AG08395 (cell line): ENCODE measurements at places on chromosomes 6 and 20.

- DNase-seq: no peak
Observed at GRCh38 chr20:1912053-1912452, 16.8 kb downstream of the SIRPA start.

GRCh38 chr6:44076356-44077213, 50.7 kb downstream of the MRPL14 start:
- DNase-seq: no peak

DNA sequence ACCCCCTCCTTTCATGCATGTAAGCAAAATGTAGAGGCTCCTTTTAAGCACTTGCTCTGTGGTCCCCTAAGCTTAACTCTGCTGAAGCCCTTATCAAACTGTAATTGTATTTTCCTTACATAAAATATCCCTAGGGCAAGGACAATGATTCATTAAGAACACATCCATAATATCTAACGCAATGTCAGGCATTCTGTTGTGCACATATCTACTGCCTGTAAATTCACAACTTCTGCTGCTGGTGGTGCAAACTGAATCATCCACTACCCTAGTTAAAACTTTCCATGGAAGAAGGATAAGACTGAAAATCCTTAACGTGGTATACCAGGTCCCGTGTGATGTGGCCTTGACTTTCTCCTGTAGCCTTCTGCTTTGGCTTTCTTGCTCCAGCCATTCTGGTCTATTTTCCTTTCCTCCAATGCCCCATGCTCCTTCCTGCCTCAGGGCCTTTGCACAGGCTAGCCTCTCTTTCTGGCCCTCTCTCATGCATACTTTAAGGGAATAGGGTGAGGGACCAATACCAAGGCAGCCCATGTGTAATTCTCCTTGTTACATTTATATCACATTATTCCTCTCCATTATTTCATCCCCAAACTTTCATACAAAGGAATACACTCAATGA, 113.6 kb upstream of the ZFP64 start:
- no peak for DNase-seq

DNA sequence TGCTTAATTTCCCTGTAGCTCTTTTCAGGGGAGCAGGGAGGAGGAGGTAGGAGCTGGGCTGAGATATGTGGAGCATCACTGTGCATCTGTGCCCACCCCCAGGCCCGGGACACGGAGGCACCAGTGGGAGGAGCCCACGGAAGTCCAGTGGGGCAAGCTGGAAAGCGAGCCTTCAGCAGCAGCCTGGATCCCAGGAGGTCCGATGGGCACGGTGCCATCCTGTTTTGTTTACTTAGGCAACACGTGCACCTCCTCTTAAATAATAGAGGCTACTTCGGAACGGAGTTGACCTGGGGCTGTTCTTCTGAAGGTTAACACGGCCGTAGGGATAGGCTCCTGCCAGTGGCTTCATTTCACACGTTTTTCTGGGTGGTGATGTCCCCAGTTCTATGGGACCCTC, 51.6 kb downstream of the CDH4 start:
- DNase-seq: no peak

- DNase-seq: no peak
Observed at GRCh38 chr6:117919275-117919674, 12.2 kb downstream of the SLC35F1 start.

DNA sequence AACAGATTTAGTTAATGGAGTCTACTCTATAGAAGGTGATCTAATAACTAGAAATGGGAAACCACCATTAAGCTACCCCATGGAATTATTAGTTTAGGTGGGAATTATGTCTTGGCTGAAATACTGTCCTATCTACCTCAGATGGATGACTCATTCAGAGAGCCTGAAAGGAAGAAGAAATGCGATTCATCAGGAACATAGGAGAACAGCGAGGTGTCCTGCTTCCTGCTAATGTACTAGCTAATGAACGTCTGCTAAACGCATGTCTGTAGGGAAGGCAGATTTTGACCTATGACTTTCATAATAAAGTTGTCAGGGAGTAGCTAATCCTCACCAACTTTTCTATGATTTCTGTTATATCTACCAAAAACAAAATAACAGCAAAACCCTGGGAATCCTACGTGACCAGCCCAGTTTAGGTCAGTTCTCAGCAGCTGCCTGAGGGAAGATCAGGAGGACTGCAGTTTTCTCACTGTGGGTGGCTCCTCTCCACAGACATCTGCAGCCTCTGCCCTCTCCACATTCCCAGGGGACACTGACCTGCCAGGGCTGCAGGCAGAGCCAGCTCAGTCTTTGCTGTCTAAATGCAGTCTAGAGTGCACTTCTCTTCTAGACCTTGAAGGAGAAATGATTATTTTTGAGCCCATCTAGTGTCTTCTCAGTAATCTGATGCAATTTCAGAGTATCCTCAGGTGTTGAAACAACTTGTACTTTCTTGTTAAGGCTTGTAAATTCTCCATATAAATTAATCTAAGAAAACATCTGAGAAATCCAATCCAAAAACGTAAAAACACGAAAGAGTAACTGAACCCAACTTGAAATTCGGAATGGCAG, 18.1 kb upstream of the SFT2D1 start:
- no peak for DNase-seq

DNA sequence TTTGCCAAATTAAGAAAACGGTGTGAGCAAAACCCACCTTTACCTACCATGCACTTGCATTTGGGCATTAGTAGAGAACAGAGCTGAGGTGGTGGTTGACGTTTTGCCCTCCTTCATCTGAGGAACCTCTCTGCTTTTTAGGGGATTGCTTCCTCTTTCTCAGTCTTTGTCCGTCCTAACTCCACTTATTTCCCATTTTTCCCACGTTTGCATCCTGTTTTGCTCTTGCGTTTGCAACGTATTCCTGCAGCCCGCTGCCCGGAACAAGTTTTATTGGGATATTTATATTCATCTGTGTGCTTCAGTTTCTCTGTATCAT, 374 bp upstream of the SERINC1 start:
- DNase-seq: no peak

GRCh38 chr6:158411998-158412397, 99.7 kb downstream of the TULP4 start:
- no peak for DNase-seq

- peak; percentile 98 for DNase-seq
Observed at GRCh38 chr20:40506537-40506939, 182.5 kb downstream of the MAFB start.

GRCh38 chr20:32457479-32457986, 99.4 kb downstream of the ASXL1 start:
- DNase-seq: peak; percentile 95

DNA sequence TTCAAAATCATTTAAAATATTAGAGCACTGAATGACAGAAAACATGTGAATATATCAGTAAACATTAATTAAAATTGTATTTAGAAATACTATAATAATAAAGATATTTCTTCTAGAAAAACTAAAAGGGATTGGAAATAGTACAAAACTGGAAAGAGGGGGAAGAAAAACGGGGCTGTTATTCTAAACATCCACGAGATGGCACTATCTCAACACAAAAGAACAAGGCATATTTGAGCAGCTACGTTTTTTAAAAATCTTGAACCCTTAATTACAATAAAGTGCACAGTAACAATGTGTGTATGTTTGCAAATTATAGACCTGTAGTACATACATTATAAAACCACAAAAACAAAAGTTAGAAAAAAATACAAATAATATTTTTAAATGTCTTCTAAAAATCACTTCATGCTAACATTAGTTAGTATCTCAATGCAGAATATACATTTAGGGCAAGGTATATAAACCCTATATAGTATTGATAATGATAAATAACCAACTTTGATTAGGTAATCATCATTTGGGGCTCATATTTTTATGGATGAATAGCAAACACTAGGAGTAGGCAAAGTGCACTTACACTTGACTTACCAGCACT, 42.5 kb upstream of the PNISR start:
- DNase-seq: peak; percentile 47

DNA sequence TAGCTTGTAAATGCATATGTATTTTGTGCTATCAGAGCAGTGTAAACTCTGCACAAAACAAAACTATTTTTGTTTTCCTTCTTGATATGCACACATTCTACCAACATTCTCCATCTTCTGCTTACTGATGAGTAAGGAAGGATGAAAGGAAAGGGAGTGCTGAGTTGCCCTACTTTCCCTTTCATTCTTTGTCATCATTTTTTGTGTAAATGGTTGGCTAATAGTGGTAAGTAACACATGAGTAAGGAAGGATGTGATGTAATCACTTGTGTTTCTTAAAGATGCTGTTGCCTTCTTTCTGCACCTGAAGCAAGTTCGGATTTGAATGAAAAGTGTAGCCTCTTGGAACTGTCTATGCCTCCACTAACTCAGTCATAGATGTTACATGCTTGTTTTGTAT, 4.6 kb upstream of the REV3L start:
- peak; percentile 31 for DNase-seq

DNA sequence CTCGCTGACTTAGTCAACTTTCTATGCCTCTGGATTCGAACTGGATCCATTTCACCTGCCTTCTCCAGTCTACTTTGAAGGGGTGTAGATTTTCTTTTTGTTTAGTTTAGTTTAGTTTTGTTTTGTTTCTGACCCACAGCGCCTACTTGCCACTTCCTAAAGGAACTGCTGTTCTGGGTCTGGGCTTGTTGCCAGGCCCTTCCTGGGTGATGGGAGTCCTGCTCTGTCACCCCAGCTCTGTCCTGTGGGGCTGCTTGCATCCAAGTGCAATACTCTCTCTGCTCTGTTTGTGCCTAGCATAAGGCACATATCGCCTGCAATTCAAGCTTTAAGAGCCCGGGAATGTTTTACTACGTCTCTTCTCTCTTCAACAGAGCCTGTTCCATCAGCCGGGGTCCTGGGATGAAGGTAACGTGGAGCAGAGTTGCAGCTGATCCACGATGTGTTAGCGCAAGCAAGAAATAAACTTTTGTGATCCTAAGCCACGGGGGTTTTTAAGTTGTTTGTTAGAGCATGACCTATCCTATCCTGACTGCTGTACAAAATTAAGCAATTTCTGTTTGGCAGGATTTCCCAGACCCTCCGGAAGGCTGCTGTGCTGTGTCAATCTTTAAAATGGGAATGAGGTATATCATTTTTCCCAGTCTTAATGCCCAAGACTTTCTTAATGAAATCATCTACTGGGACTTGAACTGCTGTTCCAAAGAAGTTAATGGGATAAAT, 30.9 kb upstream of the TAGAP start:
- DNase-seq: no peak

DNA sequence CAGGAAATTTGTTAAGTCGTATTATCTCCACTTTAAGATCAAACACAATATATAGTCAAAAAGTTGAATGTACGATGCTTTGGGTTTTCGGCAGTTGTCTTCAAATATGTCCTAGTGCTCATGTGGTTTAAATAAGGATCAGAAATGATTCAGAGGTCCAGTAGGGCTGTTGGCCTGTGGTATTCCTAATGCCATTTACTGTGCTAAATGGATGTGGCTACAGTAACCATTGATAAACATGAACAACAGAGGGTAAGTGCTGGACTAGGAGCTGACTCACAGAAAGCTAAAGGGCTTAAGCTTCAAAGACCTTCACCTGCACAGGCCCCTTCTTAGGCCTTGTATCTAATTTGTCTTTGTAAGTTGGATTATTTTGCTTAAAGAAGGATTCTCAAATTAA, 80.5 kb upstream of the TPD52L1 start:
- DNase-seq: no peak
